Esophagus squamous epithelium (tissue), 5 donors: ENCODE measurements at places on chromosomes 3 and 15.

- DNase-seq = no peak
These were observed 162.5 kb downstream of the FNDC3B start for GRCh38 chr3:172201870-172202236.

- DNase-seq = no peak
These were observed 101.2 kb upstream of the PTX3 start for GRCh38 chr3:157335233-157336076.

DNA sequence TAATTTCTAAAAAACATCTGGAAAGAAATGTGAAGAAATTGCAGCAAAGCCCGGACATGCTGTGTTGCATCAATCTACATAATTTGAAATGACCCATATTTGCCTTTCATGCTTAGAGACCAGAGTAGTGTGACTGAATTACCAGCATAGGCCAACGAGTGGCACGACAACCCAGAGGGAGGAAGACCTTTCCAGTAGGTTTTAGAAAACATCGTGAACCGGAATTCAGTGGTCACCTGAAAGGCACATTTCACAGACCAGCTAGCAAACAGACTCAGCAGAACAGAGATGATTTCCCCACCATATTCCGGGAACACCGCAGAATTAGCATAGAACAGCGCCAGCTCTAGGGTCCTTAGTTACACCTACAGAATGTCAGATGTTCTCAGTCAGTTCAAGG lies 620.0 kb upstream of the ZNF385D start:
- DNase-seq = no peak

DNA sequence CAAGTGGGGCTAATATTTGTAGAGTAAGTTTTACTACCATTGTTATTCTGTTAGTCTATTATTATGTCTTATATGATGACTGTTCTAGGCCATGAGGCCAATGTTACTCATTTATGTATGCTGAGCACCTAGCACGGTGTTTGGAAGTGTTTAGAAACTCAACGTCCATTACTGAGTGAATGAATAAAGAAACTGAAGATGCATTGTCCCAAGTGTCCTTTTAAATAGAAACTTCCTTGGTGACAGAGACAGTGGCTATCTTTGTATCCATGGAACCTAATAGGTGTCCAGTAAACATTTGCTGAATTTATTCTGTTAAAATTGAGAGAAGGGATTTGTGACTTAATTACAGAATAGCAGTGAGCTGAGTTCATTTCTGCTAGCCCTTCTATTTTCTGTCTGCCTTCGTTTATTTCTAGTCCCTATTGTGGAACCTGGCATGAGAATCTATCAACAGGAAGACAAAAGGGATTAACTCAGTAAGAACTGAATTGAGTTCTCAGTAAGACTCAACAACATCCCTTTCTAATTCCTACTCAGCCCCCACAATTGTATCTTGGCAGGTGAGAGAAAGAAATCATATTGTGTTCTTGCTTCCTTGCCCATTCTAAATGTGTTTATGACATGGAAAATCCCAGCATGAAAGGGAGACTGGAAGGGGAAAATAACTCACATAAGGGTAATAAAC lies 246.6 kb upstream of the LRRC3B start:
- no peak for DNase-seq

DNA sequence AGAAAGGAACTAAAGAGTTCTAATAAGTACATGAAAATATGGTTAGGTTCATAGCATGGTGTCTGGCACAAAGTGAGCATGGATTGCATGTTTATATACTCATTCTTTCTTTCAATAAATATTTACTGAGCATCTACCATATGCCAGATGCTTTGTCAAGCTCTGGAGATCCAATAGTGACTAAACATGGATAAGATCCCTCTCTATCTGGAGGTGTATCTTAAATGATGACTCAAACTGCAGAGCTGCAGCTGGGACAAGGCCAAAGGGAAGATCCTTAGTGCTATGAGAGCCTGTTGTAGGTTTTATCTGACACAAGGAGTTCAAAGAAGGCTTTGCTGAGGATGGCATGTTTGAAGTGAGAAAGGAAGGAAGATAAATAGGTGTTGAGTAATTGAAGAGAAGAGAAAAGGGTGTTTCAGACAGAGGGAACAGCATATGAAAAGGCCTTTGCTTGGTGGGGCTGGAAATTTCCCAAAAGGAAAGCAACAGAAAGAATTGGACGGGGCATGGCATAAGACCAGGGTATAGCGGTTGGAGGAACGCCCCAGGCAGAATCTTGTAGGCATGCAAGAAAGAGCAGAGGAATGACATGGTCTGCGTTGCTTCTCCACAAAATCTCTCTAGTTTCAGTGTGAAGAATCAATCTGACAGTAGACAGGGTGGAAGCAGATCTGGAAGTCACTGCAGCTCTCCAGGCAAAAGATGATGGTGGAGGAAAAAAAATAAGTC lies 239.9 kb upstream of the LRTM1 start:
- no peak for DNase-seq

- no peak for DNase-seq
These were observed 42.3 kb downstream of the NEK10 start for GRCh38 chr3:27326629-27327545.

DNA sequence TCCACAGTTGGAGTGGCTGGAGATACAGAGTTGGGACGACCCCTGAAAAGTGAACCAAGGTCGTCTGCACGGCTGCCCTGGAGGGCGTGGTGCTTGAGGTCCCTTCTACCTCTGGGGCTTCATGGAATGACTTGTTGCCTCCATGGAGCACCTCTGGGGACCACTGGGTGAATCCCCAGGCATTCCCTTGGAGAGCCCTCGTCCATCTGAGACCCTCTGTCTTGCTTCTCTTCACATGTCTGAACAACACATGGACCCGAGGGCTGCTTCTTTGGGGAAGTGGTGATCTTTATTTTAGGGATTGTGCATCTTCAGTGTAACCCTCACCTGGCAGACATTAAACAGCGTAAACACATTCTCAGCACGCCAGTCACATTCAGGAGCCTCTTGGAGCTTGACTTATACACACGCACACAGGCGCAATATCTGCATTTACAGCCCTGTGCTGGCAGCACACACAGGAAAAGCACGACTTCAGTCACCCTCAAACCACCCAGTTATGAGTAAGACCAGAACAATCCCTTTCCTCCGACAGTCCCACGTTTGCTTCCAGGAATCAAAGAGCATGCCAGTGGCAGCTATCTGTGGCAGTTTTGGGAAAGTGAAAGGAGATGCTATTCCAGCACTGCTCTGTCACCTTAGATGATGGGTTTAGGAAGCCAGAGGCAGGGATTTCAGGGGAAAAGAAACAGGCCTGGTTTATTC lies 12.6 kb downstream of the FAM107A start:
- no peak for DNase-seq

GRCh38 chr3:124118397-124118796 lies 126.5 kb upstream of the ROPN1 start:
- no peak for DNase-seq

DNA sequence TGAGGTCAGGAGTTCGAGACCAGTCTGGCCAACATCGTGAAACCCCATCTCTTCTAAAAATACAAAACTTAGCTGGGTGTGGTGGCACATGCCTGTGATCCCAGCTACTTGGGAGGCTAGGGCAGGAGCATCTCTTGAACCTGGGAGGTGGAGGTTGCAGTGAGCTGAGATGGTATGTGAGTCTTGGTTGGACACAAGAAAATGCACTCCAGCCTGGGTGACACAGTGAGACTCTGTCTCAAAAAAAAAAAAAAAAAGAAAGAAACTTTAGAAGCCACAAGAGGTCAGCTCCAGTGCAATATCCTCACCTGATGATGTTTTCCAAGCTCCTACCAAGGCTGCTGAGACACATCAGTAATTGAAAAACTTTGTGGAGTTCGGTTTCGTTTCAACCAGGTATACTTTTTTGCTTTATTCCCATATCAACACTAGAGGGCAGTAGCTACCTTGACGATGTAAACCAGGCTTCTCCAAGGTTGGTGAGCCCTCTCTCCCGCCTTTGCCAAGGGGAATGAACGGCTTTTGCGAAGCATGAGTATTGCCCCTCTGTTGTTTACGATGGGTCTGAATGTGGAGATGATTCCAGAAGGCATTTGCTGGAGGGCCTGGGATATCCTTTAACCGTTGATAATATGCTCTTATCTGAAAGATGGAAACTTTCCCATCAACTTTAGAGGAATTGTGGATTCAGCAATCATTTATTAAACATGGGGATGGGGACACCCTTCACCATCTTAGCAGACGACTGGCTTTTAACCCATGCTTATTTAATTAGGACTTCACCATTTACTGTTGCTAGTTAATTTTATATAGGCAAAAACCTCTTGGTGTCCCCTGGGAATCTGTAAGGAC lies 202.8 kb downstream of the SV2B start:
- no peak for DNase-seq

GRCh38 chr3:51943451-51944391 lies 1.6 kb downstream of the PARP3 start:
- no peak for DNase-seq

DNA sequence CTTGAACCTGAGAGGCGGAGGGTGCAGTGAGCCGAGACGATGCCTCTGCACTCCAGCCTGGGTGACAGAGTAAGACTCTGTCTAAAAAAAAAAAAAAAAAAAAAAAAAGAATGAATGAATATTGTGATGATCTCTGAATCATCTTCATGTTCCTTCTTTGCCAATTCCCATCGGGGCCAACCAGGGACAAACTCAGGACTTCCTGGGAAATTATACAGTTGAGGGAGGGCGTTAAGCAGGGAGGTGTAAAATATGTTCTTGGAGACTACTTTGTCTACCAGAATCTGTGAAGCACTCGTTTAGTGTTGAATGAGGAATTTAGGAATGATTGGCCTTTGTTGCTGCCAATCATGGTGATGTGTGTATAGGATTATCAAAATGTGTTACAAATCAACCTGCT lies 210.6 kb downstream of the PTPRG start:
- no peak for DNase-seq

DNA sequence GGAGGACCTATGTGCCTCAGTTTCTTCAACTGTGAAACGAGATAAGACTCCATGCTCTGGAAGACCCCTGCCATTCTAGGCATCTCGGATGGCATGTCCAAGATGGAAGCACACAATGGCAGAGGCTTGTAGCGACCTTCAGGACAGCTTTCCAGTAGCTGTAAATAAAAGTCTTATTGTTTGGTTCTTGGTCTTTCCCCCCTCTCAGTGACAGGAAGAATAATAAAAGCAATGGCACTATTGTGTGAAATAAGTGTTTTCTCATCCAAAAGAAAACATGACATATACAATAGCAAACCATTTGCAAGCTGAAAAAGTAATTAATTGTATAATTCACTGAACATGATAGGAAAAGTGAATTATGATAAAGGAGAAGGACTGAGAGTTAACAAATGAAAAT lies 32.5 kb upstream of the CD47 start:
- no peak for DNase-seq

DNA sequence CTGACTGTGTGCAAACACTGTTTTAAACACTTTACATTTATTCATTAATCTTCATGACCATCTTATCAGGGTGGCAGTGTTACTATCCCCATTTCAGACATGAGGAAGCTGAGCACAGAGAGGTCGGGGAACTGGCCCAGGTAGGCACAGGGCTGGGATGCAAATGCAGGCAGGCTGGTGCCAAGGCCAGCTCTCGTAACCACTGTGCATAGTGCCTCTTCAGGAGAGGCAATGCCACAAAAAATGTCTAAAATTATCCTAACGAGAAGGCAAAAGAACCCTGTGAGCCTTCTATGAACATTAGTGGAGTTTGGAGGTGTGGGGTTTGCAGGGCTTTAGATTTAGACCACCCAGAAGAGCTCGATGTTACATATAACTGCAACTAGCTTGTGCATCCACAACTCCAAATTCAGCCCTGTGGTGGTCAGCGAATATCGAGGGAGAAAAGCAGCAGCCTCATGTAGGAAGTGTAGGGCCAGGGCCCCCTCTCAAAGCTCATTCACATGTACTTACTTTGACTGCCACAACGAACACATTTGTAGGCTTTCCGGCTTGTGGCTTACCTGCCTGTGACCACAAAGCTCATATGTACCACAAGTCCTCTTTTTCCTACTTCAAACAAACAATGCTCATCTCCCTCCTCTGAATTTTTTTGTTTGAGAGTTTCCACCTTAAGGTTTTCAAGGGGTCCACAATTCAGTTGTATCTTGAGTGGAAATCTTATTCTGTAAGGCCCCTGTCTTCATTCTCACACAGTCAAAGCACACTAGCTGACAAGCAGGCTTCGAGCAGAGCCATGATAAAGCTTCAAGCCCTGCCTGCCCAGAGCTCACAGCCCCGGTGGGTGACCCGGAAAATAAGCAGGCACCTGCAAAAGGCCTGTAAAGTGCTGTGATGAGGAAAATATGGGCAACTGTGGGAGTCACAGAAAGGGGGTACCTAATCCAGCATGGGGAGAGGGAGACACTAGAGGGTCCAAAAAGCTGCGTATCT lies 722.9 kb upstream of the CFAP20DC start:
- DNase-seq = no peak

- DNase-seq = no peak
These were observed 83.5 kb downstream of the PCSK6 start for GRCh38 chr15:101406036-101406435.

GRCh38 chr3:69271098-69271497 lies 114.8 kb downstream of the FRMD4B start:
- no peak for DNase-seq

- no peak for DNase-seq
These were observed 99.9 kb downstream of the SRGAP3 start for GRCh38 chr3:9149566-9149965.

- no peak for DNase-seq
These were observed 71.3 kb downstream of the CLSTN2 start for GRCh38 chr3:140006331-140006730.

DNA sequence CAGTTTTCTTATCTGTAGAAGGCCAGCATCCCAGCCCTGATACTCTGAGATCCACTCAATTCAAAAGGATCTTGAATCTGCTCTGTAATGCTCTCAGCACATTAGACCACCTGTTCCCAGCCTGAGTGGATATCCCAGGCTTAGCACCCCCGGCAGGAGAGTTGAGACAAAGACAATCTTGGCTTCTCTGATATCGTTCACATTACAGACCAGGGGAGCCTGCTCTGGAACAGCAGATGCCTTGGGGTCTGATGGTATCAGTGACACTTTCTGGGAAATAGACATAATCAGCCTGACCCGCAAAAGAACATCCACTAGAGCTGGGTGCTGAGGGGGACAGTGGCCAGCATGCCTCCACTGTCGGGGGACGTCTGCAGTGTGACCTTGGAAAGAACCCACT lies 70.6 kb downstream of the BDH1 start:
- DNase-seq = no peak

GRCh38 chr15:45637552-45638033 lies 2.8 kb downstream of the SQOR start:
- no peak for DNase-seq

DNA sequence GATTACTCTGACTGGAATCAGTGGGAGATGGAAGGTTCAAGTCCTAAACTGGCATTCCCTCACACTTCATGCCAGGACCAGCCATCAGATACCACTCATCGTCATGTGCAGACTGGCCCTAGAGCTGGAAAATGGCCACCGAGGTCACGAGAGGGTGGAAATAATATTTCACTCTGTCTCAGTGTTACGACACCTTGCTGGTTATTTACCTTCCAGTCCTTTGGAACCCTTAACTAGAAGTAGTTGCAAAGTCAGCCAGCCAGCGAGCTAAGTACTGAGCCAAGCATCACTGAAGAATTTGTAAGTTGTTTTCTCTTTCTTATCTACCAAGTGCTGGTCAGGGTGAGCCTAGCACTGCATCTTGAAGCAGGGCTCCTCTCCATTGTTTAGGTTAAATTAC lies 309.9 kb upstream of the RASGRP1 start:
- no peak for DNase-seq
